ENCODE measurements at places on chromosomes 4 and X. TPM values are rescaled to one million over a fixed set of nuclear protein-coding genes. Genes with fewer than 3 reads are reported as not detected.
A peak's percentile ranks its signal among the peaks of the same experiment; 100 is the strongest.

DNA sequence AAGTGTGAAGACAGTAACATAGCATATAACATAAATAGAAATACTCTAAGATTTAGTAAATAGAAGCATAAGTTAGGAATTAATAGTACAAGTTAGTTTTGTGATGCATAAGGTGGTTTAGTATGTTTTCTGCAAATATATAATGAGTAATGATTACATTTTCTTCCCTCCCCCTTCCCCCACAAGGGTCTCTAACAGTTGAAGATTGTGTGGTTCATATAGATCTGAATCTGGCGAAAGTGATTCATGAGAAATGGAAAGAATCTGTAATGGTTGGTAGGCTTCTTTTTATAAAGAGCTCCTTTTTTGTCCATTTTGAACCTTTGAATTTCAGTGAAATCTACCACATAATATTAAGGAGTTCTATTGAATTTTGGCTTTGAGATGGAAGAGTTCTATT lies 66.3 kb downstream of the N4BP2 start:
- no peak for DNase-seq

DNA sequence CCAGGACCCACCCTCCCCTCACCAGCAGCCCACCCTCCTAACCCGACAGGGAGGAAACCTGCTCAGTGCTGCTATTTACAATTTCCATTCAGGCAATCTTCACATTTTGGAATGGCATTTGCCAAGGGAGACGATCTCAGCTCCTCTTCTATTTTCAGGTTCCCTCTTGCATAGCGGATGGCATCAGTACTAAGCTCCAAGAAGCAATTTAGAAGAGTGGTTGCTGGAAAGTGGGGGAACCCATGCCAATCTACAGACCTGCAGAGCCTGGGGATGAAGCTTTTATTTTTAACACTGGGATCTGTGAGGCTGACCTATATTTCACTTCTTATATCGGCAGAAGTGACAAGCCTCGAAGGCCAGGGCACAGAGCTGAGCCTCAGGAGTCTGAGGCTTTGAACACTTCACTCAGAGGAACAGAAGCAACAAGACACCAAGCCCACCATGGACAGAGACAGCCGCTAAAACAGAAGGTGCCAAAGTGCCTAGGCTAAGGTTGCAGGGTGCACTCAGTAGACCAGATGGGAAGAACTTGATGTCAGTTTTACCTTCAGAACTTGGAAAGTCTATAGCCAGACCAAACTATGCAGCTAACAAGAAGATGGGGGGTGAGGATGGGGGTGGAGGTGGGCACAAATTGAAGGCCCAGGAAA lies 44.0 kb downstream of the SCD5 start:
- DNase-seq: no peak

- peak; percentile 53 for DNase-seq
Observed at GRCh38 chrX:989959-990510, 222.4 kb downstream of the CRLF2 start.

GRCh38 chrX:15301924-15302323 lies 13.5 kb downstream of the ASB11 start:
- no peak for DNase-seq

DNA sequence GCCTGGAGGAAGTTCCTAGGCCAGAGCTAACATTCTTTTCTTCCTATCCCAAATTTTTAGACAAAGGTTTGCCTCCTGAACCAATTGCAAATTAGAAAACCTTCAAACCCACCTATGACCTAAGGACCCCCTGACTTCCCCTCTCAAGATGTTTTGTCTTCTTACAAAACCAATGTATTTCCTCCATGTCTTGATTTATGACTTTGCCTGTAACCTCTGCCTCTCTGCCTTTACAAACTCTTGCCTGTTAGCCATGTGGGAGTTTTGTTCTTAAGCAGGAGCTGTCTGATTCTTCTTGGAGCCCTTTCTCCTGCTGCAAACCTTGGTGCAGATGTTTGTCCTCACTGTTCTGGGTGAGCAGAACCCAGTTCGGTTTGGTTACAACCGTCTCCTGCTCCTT lies 222.3 kb upstream of the BOD1L1 start:
- DNase-seq: peak; percentile 31

Gene GPR34
- 1.5 TPM for polyA plus RNA-seq

Gene MYOZ2
- 0.33 TPM for polyA plus RNA-seq
